Naive thymus-derived CD4-positive, alpha-beta T cell (primary cell): ENCODE measurements at places on chromosomes 13 and 19.

DNA sequence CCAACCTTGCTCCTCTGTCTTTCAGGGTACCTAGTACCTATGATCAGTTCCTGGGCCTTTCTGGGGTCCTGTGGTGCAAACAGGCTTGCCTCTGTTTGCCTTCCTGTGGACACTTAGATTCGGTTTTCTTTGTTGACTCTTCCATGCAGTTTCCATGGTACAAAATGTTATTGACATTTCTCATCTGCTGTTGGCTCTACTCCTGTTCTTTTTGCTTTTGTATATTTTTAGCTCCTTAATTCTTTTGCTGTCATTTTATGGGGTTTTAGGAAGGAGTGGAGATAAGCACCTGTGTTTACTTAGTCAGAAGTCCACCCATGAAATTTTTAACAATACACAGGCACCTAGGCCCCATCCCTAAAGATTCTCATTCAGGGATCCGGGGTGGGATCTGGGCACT is 20.5 kb upstream of the CNMD start:
- no peak overlapping the region for H3K27ac ChIP-seq
- no peaks in the 10 kb centered on the region for H3K36me3 ChIP-seq

DNA sequence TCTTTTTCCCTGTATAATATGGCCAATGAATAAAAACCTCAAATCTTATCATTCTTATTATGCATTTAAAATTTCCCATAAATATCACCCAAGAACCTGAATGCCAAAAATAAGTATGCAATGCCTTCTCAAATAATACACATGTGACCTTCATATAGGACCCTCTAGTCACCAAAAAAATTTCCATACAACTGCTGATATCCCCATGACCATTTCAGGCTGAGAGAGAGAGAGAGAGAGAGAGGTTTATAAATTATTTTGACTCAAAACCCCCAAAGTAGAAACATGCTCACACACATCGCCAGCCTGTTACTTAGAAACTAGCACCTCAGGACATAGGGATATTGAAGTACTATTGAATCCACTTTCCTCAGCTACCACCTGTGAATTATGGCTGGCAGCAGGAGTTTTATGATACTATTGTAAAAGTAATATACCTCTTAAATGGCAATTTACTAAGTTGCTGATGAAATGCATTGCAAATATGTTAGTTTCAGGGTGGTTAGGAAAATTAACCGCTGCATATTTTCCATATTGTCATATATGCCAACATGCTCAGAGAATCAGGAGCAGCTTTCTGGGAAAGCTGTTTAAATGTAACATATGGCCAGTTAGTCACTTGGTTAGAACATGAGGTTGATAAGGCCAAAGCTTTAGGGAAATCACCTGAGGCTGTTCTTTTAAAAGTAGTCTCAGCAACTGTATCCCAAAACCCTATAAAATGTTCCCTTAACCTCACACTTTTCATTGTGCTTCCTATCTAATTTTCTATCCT is 230.8 kb downstream of the DCT start:
- DNase-seq, result no peak
- H3K27me3 ChIP-seq, result no peaks in the 10 kb centered on the region
- no peaks in the 10 kb centered on the region for H3K4me1 ChIP-seq
- H3K36me3 ChIP-seq, result no peaks in the 10 kb centered on the region

GRCh38 chr13:43094901-43095300 is 71.5 kb downstream of the DNAJC15 start:
- no peak overlapping the region for H3K4me3 ChIP-seq
- DNase-seq, result no peak
- H3K27me3 ChIP-seq, result no peaks in the 10 kb centered on the region
- H3K27ac ChIP-seq, result no peak overlapping the region

GRCh38 chr13:80783926-80784565 is 443.1 kb upstream of the SPRY2 start:
- H3K4me3 ChIP-seq, result no peak overlapping the region
- no peaks in the 10 kb centered on the region for H3K4me1 ChIP-seq
- H3K36me3 ChIP-seq, result no peaks in the 10 kb centered on the region
- no peaks in the 10 kb centered on the region for H3K27me3 ChIP-seq
- no peak for DNase-seq

DNA sequence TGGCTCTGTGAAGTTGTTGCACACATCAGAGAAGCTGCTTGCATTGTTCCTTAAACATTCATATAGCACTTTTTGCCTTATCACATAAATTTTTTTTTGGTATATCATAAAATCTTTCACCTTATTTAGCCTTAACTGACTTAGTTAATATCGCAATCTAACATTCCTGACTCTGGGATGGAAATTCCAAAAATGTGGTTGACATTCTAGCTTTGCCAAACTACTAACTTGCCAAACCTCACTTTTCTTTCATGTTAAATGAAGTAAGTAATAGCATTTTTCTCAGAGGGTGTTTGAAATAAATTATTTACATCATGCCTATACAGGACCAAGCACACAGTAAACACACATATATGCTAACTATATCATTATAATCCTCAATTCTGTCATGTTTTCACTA is 736.9 kb upstream of the PCDH9 start:
- H3K27ac ChIP-seq, result no peak overlapping the region
- no peaks in the 10 kb centered on the region for H3K4me1 ChIP-seq
- no peak for DNase-seq
- H3K4me3 ChIP-seq, result no peak overlapping the region

- no peak overlapping the region for H3K4me3 ChIP-seq
- no peak for DNase-seq
- no peaks in the 10 kb centered on the region for H3K4me1 ChIP-seq
- H3K36me3 ChIP-seq, result no peaks in the 10 kb centered on the region
- H3K27ac ChIP-seq, result no peak overlapping the region
- no peaks in the 10 kb centered on the region for H3K27me3 ChIP-seq
Measured at GRCh38 chr13:84574851-84575250, 692.6 kb upstream of the SLITRK1 start.

DNA sequence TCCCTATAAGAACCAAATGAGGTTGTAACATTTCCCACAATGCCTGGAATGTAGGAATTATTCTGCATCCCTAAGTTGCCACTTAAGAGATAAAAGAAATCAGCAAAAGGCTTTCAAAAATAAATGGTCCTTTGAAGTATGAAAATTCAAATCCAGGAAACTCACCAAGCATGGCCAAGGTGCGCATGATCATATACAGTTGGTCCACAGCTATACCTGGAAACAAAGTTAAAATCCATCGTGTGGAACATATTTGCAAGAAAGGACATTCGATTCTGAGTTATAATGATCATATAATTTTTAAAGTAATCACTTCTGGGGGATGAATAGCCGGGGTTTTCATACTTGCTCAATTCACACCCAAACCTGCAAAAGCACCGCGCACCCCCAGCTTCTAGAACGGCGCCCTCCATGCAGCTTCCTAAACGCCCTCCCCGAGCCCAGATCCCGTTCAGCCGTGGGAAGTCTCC is 525 bp downstream of the CARS2 start:
- no peaks in the 10 kb centered on the region for H3K36me3 ChIP-seq
- H3K27me3 ChIP-seq, result no peaks in the 10 kb centered on the region
- peak overlapping the region; percentile 27 for H3K4me3 ChIP-seq
- H3K27ac ChIP-seq, result peak overlapping the region; percentile 87
- peaks cover 15% of the 10 kb centered on the region for H3K4me1 ChIP-seq
